ENCODE measurements at places on chromosomes 4 and X.

GRCh38 chrX:47061238-47061919, 16.9 kb upstream of the RGN start:
- no peak for DNase-seq

GRCh38 chr4:37268319-37268718, 23.8 kb downstream of the NWD2 start:
- DNase-seq = no peak

- no peak for DNase-seq
Measured at GRCh38 chrX:40474645-40475044, 106.1 kb upstream of the ATP6AP2 start.

DNA sequence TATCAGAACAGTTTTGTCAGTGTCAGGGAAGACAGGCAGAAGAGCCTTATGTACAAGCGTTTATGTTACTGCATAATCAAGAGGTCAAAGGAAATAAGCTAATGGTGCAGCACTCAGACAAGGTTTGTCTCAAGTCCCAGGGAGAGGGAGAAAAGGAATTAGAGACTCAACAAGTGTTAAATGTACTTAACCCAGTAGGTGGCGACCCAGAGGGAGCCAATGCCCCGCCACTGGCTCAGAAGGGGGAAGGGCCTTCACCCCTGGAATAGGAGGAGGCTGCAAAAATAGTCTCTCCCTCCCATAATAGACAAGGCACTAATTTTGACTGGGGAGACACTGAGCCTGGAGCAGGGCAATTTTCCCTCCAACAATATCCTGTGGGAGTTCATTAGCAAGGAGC, 14.1 kb upstream of the PAPSS1 start:
- no peak for DNase-seq

DNA sequence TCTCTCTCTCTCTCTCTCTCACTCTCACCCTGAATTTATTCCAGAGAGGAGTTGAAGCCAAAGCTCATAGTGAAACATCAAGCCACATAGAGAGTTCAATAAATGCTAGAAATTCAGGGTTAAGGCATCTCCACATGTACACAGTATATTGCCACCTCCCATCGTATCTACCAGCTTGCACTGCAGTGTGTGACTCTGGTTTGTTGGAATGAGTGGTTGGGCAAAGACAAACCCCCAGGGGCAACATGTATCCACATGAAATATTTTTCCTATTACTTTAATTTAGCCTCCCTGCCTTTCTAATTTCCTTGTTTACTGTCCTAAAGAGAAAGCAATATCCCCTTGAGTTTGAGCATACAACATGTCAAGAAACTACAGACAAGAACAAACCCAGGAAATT, 247.3 kb downstream of the SPATA18 start:
- no peak for DNase-seq

DNA sequence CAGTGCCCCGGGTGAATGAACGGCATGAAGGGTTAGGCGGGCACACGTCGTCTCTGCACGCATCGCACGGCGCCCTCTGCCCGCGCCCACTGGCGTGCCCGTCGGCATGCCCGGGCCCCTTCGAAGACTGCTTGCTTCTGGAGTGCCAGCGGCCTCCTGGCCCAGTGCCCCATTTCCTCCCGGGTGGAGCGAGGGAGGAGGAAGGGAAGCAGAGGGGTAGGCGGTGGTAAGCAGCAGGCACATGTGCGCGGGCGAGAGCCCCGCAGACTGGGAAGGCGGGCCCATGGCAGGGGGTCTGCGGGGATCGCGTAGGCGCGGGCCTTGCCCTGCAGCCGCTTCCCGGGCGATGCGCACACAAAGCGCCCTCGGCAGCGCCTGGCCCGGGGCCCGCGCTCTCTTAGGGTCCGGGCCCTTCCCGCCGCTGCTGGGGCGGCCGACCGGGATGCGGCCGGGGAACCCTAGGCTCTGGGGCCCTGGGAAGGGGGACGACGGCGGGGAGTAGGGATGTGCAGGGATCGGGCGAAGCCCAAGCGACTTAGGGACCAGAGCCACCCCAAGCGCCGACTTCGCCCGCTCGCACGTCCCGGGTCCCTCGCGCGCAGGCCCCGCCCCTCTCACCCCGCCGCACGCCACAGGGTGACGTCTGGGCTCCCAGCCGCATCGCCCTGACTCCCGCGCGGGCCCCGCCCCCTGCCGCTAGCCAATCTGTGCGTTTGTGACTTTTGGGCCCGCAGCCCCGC, 866 bp upstream of the EMD start:
- peak; percentile 86 for DNase-seq

DNA sequence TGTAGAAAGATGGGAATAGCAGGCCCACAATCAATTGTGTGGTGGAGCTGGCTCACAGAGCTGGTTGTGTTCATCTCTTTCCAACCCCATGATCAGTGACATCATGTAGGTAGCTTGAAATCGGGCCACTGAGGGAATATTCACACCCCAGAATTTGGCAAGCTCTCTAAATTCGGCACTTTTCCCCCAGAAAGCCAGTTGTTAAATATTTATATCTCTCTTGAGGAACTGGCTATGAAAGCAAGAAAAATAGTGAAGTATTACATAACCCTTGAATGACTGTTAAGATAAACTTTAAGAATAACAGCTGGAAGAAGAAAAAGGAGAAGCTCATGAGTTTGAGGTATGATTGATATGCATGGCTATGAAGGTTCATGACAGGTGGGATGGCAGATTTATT, 38.9 kb downstream of the GPRIN3 start:
- no peak for DNase-seq

GRCh38 chrX:122583551-122583950, 600.5 kb upstream of the GRIA3 start:
- no peak for DNase-seq

DNA sequence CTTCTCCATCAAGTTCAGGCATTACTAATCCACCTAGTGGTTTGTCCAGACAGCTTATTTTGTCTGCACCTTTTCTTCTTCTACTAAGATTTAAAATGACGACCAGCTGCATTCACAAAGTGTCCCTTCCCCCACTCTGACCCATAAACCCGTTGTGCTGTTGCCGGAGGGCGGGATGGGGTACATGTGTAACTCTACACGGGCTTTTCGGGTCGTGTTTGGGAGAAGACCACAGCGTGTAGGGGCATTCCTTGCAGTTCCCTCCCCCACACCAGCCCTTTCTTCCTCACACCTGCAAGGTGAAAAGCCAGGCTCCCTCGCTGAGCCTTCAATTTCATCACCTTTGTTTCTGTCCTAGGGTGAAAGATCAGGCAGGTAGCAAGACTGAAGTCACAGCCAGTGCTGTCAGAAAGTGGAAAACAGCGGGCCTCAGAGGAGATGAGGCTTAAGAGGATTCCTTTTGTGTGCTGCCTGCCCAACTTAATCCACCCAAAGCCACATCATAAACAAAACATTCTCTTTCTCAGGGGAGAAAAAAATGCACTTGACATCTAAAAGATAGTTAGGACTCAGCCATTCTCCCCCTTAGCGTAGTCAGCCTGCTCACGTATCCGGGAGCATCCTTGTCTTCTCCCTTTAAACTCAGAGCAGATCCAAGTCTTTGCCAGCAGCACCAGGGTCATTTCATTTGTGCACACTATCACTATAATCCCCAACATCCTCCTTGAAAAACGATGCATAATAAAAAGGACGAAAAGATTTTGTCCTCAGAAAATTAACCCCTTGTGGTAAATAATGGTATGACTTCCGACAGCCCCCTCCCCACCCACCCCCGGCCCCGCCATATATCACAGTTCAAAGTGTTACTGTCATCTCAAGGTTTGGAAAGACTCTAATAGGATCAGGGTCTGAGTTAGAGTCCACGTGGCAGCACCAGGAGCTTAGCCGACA, 599.0 kb downstream of the RAB28 start:
- no peak for DNase-seq

- no peak for DNase-seq
Measured at GRCh38 chr4:123921339-123921738, 524.7 kb downstream of the SPRY1 start.

DNA sequence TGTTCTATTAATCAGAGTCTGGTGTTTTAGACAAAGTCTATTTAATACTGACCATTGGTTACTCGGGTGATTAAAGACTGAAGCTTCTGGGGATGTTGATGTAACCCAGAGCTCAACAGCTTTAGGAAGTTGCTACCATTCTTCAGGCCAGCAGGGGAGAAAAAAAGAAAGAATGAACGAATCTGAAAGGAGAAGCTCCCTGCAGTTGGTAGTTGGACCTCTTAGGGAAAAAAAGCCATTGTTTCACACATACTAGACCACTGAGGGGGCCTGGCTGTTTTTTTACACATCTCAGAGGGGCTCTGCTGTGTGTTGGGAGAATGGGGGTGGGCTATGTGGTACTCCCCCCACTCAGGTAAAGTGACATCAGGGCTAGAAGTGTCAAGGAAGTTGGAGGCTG, 378.9 kb downstream of the KCNIP4 start:
- DNase-seq = no peak

DNA sequence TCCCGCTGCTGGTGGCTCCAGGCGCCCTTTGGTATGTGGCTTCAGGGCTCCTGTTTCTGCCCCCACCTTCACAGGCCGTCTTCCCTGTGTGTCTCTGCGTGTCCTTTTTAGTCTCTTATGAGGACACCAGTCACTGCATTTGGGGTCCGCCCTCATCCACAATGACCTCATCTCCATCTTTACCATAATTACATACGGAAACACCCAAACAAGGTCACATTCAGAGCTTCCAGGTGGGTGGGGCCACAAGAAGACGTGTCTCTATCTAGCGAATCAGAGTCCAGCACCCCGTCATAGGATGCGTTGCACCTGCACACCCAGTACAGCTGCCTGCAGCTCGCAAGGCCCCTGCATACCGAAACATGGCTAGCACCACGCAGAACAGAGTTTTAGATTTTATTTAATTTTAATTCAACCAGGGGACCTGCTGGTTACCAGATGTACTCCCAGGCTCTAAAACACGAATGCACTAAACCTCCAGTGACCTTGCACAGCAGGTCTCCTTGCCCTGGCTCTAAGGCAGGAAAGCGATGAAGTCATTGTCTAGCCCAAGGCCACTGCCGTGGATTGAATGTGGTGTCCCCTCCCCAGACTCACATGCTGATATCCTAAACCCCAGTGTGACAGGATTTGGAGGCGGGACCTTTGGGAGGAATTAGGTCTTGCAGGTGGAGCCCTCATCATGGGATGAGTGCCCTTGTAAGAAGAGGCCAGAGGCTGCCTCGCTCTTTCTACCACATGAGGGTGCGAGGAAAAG, 30.3 kb downstream of the ABLIM2 start:
- DNase-seq = no peak

DNA sequence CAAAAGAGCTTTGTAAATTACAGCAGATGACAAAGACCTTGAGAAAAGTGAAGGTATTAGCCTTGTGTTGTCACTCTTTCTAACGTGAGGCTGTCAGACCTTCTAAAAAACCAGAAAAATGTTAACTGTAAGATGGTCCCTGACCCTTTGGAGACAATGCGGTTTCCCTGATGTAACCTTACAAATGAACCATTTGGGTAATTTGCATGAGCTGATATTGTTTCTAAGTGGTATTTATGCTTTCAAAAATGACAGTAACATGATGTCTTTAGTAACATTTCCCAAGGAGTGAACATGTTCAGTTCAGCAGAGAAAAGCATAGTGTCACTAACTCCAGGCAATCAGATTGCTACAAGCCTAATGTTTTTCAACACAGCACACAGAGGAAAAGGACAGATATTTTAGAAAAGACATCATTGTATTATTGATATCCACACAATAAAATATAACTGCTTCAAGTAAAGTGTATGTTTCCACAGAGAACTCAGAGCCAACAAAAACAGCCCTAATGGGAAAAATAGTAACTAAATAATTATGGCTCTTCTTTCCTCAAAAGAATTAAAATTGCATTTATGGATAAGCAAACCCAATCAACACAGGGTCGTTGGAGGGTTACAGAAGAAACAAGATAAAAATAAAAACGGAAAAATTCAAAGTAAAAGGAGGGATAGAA, 434.4 kb downstream of the KCNIP4 start:
- no peak for DNase-seq

- DNase-seq = no peak
Measured at GRCh38 chr4:120683897-120684540, 238.5 kb downstream of the PRDM5 start.

Data from aorta (tissue), 5 donors.